ENCODE measurements at places on chromosomes 2 and 18.

DNA sequence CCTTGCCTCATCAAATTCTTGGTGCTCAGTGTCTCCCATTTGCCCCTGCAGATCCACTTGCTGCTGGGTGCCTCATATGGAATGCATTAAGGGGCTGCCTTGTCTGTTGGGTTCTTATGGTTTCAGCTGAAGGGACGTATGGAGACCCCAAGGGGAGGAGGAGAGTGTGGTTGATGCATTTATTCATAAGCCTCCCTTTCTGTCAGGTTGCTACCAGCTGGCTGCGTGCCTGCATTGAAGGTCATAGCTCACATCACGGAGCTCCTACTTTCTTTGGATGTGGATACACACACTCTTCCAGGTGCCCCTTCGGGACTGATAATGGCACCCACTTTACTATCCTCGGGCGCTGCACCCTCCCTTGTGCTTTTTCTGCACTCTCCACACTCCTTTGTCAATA is 377.9 kb downstream of the SLC4A3 start:
- DNase-seq: no peak

DNA sequence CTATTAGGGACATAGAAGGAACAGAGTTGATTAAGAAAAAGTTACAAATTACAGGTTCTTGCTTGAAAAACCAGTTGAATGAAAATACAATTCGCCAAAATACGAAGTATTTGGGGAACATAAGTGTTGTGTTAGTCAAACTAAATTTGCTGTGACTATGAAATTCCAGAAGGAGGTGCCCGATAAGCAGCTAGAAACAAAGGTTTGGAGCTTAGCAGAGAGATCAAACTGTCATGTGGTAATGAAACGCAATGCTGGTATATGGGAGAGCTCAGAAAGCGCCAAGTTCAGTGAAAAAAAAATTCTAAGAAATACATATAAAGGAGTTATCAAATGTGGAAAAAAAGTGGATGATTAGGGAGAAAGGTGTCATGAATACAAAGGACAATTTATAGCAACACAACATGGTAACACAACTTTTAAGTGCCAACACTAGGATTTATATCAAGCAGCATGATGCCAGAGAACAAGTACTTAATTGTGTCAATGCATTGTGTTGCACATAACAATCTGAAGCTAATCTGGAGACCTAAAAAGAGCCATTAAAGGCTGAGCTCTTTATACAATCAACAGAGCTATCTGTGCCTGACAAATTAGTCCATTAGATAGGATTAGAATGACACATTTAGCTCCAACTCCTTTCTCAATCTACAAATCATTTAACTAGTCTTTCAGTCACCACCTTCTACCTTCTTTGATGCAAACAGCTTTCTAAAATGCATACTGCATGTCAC is 31.2 kb downstream of the SMAD2 start:
- no peak for DNase-seq

DNA sequence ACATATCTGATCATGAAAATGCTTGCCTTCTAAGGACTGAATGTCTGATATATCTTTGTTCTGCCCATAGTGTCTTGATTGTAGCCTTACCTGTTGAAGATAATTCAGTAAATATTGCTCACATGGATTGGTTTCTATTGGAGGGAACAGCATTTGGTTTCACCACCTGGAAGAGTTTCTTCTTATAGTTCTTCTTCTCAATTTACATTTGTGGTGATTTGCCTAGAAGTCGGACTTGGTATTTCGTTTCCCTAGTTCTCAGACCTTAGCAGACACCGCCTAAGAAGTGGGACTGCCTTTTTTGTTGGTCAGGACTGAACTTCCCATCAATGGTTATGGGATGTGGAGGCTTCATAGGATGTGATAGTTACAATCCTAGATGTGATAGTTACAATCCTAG is 20.2 kb downstream of the MGAT5 start:
- no peak for DNase-seq

GRCh38 chr2:20106746-20107145 is 55.3 kb upstream of the LAPTM4A start:
- DNase-seq: no peak

GRCh38 chr18:400456-400855 is 100.0 kb downstream of the COLEC12 start:
- DNase-seq: no peak

- no peak for DNase-seq
These were observed 21.7 kb upstream of the ZBTB14 start for GRCh38 chr18:5317186-5317585.

Measured in stimulated activated CD4-positive, alpha-beta T cell treated with anti-CD3 and anti-CD28 coated beads, TNF-alpha, amount 100 ng/mL, for 24 hours (primary cell).